Naive thymus-derived CD4-positive, alpha-beta T cell (primary cell): ENCODE measurements at places on chromosomes 7 and 10. TPM values are rescaled to one million over a fixed set of nuclear protein-coding genes. Genes with fewer than 3 reads are reported as not detected.

NPTX2 gene
- total RNA-seq: 0.07 TPM in 1 of 2 replicates, not detected in the other

DNA sequence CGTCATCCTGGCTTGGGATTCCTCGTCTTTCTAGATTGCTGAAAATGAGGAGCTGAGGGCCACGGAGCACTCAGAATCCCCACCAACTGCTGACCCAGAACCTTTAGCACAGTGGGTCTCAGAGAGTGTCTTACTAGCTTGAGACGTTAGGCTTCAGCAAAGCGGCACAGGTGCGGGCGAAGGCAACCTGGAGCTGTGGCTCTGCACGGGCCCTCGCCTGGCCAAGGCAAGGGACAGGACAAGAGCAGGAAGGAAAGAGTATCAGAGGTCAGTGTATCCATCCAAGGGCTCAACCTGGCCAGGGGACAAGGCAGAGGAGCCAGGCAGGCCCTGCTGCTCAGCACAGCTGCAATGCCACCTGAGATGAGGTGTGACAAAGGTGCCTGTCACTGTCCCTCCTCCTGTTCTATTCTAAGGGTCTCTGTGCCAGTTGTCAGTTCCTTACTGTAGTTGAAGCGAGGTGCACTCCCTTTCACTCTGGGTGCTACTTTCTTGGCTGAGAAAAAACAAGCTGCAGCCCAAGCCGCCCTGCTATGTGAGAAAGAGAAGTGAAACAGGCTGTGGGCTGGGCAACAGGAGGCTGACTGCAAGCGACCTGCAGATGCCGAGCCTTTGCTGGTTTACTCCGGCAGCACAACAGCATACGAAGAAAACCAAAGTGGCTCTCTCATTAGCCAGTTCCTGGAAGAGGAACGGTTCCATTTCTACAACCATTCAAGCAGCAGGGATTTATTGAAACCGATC is 33.3 kb upstream of the KDM7A start:
- peaks cover 17% of the 10 kb centered on the region for H3K4me1 ChIP-seq
- H3K27me3 ChIP-seq: no peaks in the 10 kb centered on the region
- no peaks in the 10 kb centered on the region for H3K36me3 ChIP-seq
- peak; percentile 24 for DNase-seq
- no peak overlapping the region for H3K27ac ChIP-seq

PCDH15 gene
- total RNA-seq: not detected

GRCh38 chr7:39434012-39434411 is 132.2 kb upstream of the YAE1 start:
- H3K4me3 ChIP-seq: no peak overlapping the region
- no peaks in the 10 kb centered on the region for H3K27me3 ChIP-seq
- H3K27ac ChIP-seq: no peak overlapping the region

- H3K4me1 ChIP-seq: no peaks in the 10 kb centered on the region
- no peaks in the 10 kb centered on the region for H3K27me3 ChIP-seq
- H3K4me3 ChIP-seq: no peak overlapping the region
- H3K27ac ChIP-seq: no peak overlapping the region
- H3K36me3 ChIP-seq: no peaks in the 10 kb centered on the region
Observed at GRCh38 chr10:60878224-60878623, 65.8 kb downstream of the RHOBTB1 start.
